ENCODE measurements at places on chromosomes 6 and 20. TPM values are rescaled to one million over a fixed set of nuclear protein-coding genes. Genes with fewer than 3 reads are reported as not detected.

Gene LRRC1
- total RNA-seq = 6.1 TPM

Gene VSTM2L
- total RNA-seq = 27.9 TPM

Gene PPIL6
- 3.4 TPM for total RNA-seq

Gene BANF2
- not detected for total RNA-seq

Gene TCP11
- not detected for total RNA-seq

Gene FOXA2
- total RNA-seq = 19.2 TPM

Gene WASF1
- total RNA-seq = 11.6 TPM

Gene ID4
- 0.86 TPM for total RNA-seq

Gene COL12A1
- 3.9 TPM for total RNA-seq

Gene CAGE1
- total RNA-seq = not detected

Gene PHACTR1
- 0.11 TPM for total RNA-seq

Gene SMIM8
- total RNA-seq = 2.7 TPM

Gene BICRAL
- 2.8 TPM for total RNA-seq

Gene OXT
- not detected for total RNA-seq
